NCI-H187 (cell line): ENCODE measurements at places on chromosomes 5 and 9.

DNA sequence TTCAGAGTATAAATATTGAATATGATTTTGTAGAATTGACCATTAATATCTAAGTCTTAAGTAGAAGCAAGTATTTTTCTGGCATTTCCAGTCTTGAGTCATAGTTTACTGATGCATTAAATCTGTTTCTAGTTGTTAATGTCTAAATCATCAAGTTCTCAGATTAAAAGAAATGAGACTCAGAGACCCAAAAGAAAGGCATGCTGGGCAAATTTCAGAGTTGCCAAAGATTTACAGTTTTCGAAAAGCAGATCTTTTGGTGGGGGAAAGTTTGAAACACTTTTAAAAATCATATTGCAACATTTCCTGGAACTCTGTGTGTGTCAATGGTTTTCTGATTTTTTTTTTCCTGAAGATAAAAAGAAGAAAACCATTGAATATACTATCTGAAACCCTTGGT lies 60.9 kb downstream of the ANKRD55 start:
- no peak for DNase-seq

- no peak for DNase-seq
These were observed 25.2 kb downstream of the CCL28 start for GRCh38 chr5:43386960-43387362.

GRCh38 chr5:18466731-18467130 lies 832.5 kb downstream of the TAF11L14 start:
- DNase-seq = no peak

GRCh38 chr9:13330396-13331004 lies 51.0 kb upstream of the MPDZ start:
- no peak for DNase-seq

- DNase-seq = no peak
These were observed 459.9 kb upstream of the NMUR2 start for GRCh38 chr5:152864991-152865390.

- DNase-seq = no peak
These were observed 43.8 kb downstream of the FAT2 start for GRCh38 chr5:151547364-151547763.

DNA sequence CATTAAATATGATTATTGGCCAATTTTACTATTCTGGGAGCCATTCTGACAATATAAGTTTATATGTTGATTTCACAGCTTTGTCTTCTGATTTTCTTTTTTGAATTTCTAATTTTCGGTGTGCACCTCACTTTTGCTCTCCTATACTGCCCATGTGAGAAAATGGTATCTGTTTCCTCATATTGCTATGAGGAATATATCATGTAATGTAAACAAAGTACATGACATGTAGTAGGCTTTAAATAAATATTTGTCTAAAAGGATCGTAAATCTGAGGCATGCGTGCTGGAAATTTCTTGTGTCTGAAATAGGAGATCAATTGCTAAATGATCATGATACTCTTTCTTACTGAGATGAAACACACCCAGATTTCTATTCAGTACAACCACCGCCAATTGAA lies 119.9 kb downstream of the ZDHHC21 start:
- DNase-seq = no peak

DNA sequence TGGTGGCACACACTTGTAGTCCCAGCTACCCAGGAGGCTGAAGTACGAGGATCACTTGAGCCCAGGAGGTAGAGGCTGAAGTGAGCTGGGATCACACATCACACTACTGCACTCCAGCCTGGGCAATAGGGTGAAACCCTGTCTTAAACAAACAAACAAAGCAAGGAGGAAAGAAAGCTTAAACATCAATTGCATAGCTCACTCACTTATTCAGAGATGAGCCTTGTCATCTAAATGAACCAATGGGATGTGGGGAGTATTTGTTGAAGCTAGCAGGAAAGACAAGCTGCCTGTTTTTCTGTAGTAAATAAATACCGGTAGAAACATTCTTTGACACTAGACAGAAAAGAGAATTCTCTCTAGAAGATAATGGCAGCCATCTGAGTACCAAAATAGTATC lies 161.0 kb upstream of the SLC12A2 start:
- no peak for DNase-seq

DNA sequence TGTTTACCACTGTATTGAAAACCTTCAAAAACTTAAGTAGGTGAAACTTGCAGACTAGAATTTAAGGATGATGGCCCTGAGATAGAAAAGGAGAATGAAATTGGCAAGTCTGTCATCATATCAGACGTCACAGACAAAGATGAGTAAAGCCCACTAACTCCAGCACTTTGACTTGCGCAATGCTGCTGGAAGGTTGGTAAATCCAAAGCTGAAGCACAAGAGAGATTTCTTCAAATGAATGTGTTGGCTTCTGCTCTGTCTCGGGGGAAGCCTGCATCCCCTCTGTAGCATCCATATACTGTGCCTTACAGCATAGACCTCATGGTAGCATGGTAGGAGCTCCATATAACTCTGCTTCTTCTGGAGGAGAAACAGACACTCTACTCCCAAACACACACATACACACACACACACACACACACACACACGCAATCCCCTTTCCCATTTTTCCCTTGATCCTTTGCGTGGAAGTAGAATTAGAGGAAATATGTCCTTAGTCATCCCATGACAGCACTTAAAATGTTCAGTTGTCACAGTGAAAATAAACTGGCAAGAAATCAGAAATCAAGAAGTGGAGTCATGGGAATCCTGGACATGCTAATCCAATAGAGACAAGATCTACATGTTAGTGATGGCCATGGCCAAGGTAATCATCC lies 241.5 kb downstream of the NR3C1 start:
- DNase-seq = no peak

GRCh38 chr5:170478306-170478705 lies 25.5 kb upstream of the KCNIP1 start:
- no peak for DNase-seq

GRCh38 chr9:98410185-98410697 lies 154.8 kb upstream of the TBC1D2 start:
- DNase-seq = no peak

DNA sequence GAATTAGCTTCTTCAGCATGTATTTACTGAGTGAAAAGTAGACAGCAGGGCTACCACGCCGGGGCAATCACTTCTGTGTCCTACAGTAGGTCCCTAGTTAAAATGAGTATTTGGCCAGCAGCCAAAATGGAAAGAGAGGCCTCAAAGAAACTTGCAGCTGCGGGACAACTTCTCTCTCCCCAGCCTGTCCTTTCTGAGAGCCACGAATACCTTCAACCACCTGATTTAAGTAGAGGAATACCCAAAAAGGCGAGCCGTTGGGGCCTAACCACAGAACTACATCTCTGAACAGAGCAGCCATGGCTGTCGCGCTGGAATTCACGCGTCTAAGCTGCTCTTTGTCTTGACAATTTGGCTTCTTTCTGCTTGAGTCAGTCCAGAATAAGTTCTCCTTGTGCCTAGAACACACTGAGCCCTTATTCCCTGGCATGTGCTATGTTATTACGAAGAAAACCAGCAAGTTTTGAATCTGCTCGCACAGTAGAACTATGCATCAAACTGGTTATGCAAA lies 43.8 kb upstream of the GOLPH3 start:
- no peak for DNase-seq

- no peak for DNase-seq
These were observed 17.4 kb upstream of the OBP2B start for GRCh38 chr9:133226219-133227171.

GRCh38 chr5:24433555-24433954 lies 211.2 kb downstream of the CDH10 start:
- DNase-seq = no peak

DNA sequence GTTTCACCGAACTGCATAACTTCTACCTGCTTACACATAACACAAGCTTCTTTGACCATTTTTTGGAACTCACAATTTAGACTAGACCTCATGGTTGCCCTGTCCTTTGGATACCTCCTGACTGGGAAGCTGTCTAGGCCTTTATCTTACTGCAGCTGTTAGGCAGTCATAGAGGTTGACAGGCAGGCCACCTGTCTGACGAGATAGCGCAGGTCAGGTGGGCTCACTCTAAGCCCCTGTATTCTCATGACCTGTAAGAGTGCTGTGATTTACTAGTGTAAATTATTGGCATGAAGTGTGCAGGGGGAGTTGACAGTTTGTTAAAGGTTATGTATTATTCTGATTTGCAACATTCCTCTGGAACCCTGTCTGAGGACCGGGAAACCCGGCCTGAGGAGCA lies 29.0 kb downstream of the SLC22A4 start:
- no peak for DNase-seq

- no peak for DNase-seq
These were observed 173.6 kb upstream of the IER5L start for GRCh38 chr9:129351642-129352145.

DNA sequence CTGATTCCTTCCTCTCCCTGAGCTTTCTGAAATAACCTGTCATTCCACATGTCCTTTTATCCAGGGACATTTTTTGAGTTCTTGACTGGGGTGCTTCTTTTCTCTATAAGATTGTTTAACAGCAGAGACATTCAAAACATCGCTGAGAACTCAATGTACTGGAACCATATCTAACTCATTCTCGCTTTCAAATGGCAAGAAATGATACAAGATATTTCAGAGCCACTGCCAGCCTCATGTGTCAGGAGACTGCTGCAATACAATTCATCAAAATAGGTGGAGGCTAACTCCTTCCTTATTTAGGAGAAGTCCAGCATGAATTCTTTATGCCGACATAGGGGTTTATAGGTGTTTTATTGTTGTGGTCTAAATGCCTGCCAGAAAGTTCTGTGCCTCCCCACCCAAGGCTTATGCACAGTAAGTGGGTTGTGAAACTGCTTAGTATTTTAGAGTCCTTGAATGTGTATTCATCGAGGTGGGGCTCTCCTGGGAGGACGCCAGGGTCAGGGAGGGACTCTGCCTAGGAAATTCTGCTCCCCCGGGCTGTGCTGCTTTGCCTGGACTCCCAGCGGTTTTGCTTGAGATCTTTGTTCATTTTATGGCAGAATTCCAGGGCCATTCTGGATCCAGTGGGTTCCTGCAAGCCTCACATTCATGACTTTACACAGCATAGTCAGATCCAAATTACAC lies 53.9 kb downstream of the ZNF474 start:
- DNase-seq = no peak

DNA sequence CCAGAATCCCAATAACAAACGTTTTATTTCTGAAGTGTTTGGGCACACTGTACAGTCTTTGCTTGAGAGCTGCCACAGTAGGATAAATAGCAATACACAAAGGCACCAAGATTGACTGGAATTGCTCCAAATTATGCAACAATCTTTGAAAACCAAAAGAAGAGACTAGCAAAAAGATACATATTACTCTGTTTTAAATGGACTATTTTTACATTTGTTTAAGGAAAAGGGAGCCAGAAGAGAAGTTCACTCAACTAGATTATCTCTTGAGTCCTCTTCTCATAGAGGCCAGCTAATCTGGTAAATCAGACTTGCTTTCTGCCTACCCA lies 385.0 kb upstream of the SLC30A5 start:
- no peak for DNase-seq

- no peak for DNase-seq
These were observed 713 bp downstream of the MOB3B start for GRCh38 chr9:27528886-27529315.
